ENCODE measurements at places on chromosomes 7 and 10.

DNA sequence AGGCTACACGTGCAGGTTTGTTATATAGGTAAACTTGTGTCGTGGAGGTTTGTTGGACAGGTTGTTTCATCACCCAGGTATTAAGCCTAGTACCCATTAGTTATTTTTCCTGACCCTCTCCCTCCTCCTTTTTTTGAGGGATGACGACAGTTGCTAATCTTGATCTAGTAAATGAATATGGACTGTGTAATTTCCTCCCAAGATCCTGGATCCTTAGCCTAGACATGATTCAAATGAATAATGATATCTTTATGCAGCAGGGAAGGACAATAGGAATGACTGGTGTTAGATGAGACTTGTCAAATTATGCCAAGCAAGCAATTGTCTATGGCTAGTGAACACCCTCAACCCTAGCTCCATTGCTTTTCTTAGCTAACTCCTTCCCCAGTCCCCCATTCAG, 156.2 kb downstream of the PLPP4 start:
- DNase-seq: no peak

GRCh38 chr10:101000915-101001658, 1.5 kb downstream of the LZTS2 start:
- no peak for DNase-seq

DNA sequence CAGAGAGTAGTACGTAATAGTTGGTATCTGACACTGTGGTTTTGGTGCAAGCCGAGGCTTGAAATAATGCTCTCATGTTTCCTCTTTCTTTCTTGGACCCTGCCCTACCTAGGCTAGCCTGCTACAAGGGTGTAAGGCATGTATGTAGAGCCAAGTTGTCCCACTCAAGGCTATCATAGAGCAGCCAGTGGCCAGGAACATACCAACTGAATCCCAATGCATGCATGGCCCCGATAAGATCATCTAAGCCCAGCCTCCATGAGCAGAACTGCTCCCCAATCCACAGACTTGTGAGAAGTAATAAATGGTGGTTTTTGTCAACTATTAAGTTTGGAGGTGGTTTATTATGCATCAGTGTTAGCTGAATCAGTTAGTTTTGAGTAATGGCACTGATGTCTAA, 250.2 kb downstream of the SH2D4B start:
- DNase-seq: no peak

- peak; percentile 74 for DNase-seq
Measured at GRCh38 chr7:45292481-45292880, 134.9 kb downstream of the RAMP3 start.

All from Jurkat, Clone E6-1 (cell line).